Stimulated activated CD8-positive, alpha-beta memory T cell treated with anti-CD3 and anti-CD28 coated beads, Interleukin-2, amount 100 ng/mL, for 1 hour (primary cell): ENCODE measurements at places on chromosomes 6 and 20.

DNA sequence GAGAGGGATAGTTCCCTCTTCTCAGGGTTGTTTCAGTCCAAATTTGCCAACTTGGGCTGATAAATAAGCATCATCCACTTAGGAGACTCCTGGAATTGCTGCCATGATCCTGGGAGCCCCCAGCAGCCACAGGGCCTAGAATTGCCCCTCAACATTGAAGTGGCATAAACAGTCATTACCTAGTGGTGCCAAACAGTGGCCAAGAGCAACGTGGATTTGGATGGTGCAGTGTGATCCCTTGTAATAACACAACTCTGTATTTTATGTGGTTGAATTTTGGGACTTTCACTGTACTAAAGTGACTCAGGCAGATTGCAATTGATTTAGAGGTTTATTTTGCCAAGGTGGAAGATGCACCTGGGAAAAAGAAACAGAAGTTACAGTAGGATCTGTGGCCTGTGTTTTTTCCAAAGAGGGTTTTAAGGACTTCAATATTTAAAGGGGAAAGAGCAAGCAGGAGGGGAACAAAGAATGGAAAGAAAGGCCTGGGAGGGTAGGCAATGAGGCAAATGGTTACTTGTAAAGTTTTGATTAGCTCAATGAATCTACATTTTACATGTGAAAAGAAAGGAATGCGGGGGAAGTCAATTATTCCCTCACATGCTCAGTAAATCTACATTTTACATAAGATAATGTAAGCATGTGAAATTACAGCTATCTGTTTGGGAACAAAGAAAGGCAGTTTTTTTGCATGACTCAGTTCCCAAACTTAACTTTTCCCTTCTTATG is 168.0 kb upstream of the NOX3 start:
- DNase-seq, result no peak

DNA sequence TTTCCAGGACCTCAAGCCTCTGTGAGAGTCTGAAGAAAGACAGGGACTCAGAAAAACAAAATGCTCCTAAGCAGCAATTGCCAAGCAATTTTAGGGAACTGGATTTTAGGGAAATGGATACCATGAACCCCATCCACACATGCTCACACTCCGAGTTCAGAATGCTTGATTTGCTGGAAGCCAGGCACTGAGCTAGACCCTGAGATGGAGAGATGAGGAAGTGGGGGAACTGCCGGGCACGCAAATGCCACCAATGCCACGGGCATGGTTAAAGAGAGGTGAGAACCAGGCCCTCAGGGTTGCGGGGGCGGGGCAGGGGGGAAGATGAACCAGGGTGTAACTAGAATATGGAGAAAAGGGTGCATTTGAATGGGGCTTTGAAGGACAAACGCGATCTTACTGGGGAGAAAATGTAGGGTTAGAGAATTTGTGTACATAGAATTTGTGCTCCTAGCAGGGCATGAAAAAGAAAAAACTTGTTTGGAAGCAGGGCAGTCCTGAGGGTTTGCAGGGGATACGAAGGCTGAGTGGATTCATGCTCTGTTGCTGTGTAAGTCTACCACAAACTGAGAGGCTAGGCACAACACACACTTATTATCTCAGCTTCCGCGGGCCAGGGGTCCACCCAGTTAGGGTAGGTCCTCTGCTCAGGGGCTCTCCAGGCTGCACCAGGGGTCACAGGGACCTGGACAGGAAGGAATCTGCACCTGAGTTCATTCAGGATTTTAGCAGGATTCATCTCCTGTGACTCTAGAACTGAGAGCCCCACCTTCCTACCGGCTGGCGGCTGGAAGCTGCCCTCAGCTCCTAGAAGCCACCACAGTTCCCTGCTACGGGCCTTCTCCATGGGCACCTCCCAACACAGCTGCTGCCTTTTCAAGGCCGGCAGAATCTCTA is 108.0 kb downstream of the SNX5 start:
- DNase-seq, result no peak

GRCh38 chr6:5213836-5214235 is 46.9 kb downstream of the LYRM4 start:
- DNase-seq, result no peak

- no peak for DNase-seq
These were observed 10.8 kb upstream of the RNF24 start for GRCh38 chr20:4026093-4026601.

DNA sequence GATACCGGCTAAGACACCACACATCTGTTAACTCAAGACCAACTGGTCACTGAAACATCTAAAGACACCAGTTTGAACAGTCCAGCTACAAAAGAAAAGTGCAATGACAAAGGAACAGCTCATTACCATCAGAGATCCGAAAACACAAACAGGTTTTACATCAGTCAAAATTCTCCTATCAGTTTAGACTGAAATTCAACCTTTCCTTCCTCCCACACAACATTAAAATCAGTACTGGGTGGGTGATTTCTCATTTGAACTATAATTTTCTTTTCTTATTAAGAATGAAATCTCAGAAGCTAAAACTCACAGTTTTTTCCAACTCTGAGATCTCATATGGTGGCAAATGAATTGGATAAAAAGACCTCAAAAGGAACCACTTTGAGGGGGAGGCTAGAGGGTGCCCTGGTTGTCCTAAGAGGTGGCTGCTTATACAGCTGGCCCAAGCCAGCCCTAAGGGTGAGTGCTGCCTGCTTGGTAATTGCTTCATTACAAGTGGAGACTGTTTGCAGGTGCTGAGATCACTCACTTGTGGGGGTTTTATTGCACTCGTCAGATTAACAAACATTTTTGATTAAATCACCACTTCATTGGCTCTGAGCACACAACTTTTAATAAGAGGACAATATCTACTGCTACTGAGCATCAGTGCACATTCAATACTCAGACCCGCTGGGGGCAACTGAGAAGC is 4.3 kb downstream of the CCDC167 start:
- no peak for DNase-seq

- DNase-seq, result no peak
These were observed 24.3 kb upstream of the OLIG3 start for GRCh38 chr6:137518386-137518983.

DNA sequence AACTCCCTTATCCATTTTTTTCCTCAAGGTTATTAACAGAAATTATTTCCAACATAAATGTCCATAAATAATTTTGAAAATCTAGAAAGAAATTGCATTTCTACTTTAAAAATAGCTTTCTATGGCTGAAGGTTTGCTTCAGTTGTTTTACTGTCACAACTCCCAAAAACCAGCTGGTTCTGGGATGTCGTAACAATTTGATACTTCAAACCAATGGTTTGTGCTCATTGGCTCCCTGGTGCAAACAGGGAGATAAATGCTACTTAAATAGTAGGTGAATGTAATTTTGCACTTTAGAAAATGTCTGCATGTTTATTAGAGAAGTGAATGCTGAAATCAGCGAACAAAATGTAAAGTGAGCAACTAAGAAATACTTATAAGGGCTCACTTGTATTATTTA is 31.1 kb downstream of the LAMA2 start:
- DNase-seq, result no peak
